ENCODE measurements at places on chromosomes 12 and 14.

GRCh38 chr14:38837343-38838048 lies 265.5 kb downstream of the SEC23A start:
- no peak for DNase-seq

DNA sequence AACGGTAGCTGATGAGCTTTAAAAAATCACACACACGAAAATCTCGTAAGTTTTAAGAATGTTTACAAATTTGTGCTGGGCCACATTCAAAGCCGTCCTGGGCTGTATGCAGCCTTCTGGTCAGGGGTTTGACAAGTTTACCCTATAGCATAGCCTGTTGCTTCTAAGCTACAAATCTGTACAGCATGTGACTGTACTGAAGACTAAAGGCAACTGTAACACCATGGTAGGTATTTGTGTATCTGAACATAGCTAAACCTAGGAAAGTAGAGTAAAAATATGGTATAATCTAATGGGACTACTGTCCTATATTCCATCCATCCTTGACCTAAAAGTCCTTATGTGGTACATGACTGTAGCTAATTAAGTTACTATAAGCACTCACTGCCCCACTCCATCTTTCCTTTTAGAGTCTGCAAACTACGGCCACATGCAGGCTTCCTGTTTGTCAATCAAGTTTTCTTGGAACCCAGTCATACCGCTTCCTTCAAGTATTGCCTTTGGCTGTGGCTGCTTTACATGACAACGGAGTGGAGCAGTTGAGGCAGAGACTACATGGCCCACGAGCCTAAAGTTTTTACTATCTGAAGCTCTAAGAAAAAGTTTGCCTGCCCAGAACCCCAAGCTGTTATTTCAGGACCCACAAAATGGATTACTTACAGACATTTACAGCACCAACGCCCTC lies 18.5 kb downstream of the KRT7 start:
- no peak for DNase-seq

DNA sequence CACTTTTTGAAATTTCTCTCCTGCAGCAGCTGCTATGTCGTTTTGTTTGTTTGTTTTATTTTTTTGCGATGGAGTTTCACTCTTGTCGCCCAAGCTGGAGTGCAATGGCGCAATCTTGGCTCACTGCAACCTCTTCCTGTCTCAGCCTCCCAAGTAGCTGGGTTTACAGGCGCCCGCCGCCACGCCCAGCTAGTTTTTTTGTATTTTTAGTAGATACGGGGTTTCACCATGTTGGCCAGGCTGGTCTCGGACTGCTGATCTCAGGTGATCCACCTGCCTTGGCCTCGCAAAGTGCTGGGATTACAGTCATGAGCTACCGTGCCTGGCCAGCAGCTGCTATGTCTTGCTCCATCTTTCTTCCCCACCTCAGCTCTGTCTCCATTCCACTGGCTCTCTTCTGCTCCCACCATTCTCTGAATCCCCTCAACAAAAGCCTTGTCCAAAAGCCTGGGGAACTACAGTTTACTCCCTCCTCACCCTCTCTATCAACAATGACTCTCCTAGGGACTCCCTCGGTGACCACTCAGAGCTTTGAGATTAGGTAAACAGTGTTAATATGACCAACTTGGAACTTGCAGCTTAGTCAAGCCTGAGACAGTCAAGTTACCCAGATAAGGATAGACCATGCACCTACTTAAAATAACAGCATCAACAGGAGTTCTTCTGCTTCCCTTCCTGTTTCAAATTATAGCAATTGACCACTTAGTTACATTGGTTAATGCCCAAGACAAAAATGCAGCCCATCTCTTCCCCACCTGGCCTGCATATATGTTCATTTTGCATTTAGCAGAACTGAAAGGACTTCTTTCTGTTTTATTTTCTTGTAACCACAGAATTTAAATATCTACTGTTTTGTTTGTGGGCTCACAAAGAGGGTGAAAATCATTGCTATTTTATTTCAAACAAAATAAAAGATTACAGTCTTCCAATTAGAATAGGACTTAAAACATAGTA lies 189.0 kb upstream of the AMIGO2 start:
- DNase-seq: no peak

DNA sequence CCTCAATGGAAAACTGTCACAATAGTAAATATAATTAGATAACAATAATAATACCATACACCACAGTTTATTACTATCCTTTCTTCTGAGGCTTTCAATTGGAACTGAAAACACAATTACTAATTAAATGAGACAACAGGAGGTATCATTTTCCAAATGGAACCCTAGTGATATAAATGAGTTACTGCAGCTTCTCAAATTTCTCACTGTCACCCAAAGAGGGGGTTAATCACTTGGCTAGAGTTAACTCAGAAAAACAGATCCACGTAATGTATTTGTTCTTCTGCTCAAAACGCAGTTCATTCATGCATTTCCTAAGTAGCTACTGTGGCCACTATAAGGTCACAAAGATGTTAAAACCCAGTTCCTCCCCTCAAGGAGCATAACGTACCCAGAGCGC lies 120.9 kb upstream of the FOXN3 start:
- DNase-seq: no peak

DNA sequence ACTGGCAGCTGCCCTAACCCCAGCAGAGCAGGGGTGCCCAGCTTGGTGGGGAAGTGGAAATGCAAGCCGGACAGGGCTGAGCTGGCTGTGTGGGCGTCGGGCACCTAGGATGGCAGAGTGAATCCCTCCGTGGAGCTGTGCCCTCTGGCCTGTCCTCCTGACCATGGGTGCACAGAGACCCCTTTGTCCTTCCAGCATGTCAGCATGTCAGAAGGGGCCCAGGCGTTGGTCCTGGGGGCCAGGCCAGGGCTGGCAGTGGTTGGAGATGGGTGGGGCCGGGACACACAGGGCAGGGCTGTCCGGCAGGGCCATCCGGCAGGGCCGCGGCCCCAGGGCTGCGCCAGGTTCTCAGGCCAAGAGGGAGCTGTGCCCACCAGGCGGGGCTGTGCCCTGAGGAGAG lies 8.8 kb upstream of the TEX22 start:
- no peak for DNase-seq

DNA sequence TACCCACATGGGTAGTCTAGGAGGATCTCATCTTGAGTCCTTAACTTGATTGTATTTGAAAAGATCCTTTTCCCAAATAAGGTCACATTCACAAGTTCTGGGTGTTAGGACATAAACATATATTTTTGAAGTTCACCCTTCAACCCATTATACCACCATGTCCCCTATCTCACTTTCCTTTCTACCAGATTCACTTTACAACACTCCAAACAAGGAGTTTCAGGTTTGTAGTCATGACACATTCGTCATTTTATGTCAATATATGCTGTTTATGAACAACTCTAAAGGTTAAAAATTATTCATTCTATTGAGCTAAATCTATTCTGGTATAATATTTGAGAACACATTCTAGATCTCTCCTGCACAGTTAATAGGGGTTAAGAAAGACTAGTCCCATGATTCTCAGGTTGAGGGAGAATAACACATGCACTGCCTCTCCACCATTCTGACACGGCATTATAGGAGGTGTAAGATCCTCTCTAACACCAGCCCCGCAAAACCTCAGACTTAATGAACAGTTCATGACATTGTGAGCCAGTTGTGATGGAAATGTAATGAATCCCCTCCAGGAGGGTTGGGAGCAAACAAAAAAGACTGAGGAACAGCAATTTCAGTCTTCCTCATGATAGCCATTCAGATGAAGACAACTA lies 72.0 kb upstream of the PSMA6 start:
- no peak for DNase-seq

All from fibroblast of skin of scalp (primary cell).